Stimulated activated CD4-positive, alpha-beta T cell treated with anti-CD3 and anti-CD28 coated beads, Interleukin-2, amount 100 ng/mL, for 4 hours (primary cell): ENCODE measurements at places on chromosomes 16 and 17.

- no peak for DNase-seq
Measured at GRCh38 chr16:8107296-8107695, 483.0 kb downstream of the TMEM114 start.

GRCh38 chr17:17714261-17714866 lies 33.1 kb downstream of the RAI1 start:
- no peak for DNase-seq

- no peak for DNase-seq
Measured at GRCh38 chr17:41869426-41869825, 4.2 kb upstream of the KLHL11 start.

DNA sequence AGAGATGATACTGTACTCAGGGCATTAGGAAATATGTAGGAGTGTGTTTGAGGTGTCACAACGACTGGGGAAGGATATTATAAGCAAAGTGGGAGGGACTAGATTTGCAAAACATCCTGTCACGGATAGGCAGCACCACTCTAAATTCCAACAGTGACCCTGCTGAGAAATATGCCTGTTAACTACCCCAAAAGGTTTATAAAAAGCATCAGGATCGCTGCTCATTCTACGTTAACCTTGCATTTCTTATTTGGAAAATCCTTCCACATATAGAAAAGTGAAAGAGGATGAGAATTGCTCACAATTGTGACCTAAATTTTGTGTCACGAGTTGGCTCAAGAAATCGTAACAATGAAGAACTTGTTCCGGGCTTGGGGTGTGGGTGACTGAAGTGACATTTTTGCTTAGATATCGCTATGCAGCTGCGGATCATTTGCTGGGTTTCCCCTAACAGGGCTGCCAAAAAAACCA lies 51.6 kb downstream of the N4BP1 start:
- no peak for DNase-seq

- no peak for DNase-seq
Measured at GRCh38 chr16:142405-142967, 4.0 kb upstream of the NPRL3 start.

DNA sequence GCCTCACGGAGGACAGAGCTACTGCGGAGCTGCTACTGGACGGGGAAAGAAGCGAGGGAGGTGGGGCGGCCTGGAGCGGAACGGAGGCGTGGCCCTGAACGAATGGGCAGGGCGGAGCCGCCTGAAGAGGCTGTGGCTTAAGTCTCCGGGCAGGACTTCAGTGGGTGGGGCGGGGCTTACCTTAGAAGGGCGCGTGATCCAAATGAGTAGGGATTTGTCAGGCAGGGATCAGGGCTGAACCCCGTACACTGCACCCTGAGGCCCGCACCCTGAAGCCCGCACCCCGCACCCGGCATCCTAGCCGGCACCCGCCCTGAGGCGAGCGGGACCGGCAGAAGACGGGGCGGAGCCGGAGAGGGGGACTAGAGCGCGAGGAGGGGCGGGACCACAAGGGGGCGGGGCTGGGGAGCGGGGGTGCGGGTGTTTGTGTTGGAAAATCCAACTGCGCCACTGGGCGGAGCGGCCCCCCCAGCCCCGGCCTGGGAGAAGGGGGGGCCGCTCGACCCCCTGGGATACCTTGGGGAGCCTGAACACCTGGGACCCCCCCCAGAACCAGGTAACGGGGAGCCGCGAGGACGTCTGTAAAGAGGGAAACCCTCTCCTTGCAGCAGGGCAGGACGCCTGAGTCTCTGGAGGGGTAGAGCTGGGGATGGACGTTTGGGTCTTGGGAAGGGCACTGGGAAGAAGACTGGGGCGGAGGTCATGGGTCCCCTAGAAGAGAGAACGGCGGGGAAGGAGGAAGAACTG lies at the start of gene KDM6B:
Gene KDM6B (plus strand): TSS at position 423 of the 747 bp plus-strand sequence. CDS start 11,338 bp downstream, outside the sequence.
- DNase-seq: peak; percentile 81

GRCh38 chr17:55341432-55341831 lies 76.7 kb downstream of the HLF start:
- DNase-seq: no peak

GRCh38 chr17:27654654-27655524 lies 23.9 kb downstream of the LGALS9 start:
- DNase-seq: peak; percentile 31

DNA sequence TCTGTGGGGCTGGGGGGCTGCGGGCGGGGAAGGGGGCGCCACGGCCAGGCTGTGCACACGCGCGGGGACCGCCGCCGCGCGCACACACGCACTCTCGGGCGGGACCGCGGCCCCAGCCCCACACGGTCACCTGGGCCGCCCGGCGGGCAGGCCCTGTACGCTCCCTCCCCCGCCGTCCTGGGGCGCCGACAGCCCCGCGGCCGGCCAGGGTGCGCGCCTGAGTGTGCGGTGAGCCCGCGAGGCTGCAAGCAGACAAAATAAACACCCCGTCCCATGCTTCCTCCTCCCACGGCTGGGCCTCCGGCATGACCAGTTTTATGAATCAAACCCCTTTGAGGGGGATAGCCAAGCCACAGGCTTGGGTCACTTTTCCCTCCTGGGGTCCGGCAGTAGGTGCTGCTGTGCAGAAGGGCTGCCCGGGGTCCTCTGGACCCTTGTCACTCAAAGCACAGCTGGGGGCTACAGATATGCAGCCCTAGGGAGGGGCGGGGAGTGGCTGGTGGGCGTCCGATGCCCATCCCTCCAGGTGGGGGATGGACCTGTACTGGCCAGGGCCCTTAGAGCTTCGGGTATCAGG lies 441 bp downstream of the VASN start:
- no peak for DNase-seq

- peak; percentile 33 for DNase-seq
Measured at GRCh38 chr16:79316004-79316458, 284.5 kb downstream of the MAF start.

DNA sequence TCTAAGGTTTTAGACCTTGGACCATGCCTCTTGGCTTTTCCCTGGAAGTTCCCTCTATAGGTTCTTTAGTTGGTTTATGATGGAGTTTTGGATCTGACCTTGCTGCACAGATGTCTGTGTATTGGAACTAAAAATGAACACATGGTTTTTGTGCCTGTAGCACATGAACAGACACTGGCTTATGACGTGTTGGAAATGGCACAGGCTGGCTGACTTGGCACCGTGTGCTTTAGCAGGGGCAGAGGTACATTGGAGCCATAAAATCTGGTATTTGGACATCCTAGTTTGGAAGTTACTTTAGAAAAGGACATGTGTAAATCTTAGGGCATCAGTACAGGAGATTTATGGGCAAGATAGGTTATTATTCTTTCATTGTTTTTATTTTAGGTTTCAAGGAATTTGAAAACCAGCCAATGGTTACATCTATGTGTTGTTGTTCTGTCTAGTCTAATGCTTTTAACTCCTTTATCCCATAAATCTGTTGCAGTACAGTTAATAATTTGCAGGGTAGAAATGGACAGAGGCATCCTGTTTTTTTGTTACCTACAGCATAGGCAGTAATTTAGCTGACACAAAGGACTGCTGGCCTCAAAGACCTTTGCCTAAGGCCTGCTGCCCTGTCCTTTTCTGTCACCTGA lies 6.0 kb downstream of the SOCS7 start:
- DNase-seq: no peak

DNA sequence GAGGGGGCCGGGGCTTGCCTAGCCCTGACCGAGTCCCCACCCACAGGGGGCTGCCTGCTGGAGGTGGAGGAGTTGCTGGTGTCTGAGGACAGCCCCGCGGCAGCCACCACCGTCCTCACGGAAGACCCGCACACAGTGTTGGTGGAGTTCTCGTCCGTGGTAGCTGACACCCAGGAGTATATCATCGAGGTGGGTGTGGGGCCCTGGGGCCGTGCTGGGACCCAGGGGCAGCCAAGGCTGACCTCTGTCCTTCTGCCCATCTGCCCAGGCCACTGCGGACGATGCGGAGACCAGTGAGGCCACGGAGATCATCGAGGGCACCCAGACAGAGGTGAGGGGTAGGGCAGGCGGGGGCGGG lies 1.5 kb upstream of the DNASE1L2 start:
- DNase-seq: no peak

- no peak for DNase-seq
Measured at GRCh38 chr17:48718227-48718760, 4.0 kb downstream of the PRAC1 start.
